Bladder microvascular endothelial cell (primary cell): ENCODE measurements at places on chromosomes 13 and 19. TPM values are rescaled to one million over a fixed set of nuclear protein-coding genes. Genes with fewer than 3 reads are reported as not detected.

Gene CPAMD8
- 1.5 and 2.7 TPM in 2 replicates for total RNA-seq

Gene AP1M2
- 0.13 TPM in 1 of 2 replicates, not detected in the other for total RNA-seq

Gene OR4F17
- not detected in 2 replicates for total RNA-seq

Gene CYP4F22
- total RNA-seq = not detected in 2 replicates

Gene GARIN5A
- total RNA-seq = not detected in 2 replicates

Gene GPR4
- 2.3 and 4.1 TPM in 2 replicates for total RNA-seq

Gene PLK5
- not detected in 2 replicates for total RNA-seq

Gene OR7D2
- not detected in 2 replicates for total RNA-seq

Gene CCDC169
- total RNA-seq = 0.97 and 2.7 TPM in 2 replicates

Gene AXL
- 24.8 and 28.4 TPM in 2 replicates for total RNA-seq

Gene ZNF175
- total RNA-seq = 2.6 and 7.4 TPM in 2 replicates

Gene ACOD1
- total RNA-seq = not detected in 2 replicates

Gene PCP2
- not detected in 2 replicates for total RNA-seq

Gene LGALS7B
- 0.65 TPM in 1 of 2 replicates, not detected in the other for total RNA-seq

Gene IRGC
- not detected in 2 replicates for total RNA-seq

Gene SLC1A6
- not detected in 2 replicates for total RNA-seq

Gene DIRAS1
- under 0.01 and 0.19 TPM in 2 replicates for total RNA-seq
